ENCODE measurements at places on chromosomes 7 and 10.

- DNase-seq: no peak
Observed at GRCh38 chr10:99921948-99922347, 87.8 kb downstream of the DNMBP start.

DNA sequence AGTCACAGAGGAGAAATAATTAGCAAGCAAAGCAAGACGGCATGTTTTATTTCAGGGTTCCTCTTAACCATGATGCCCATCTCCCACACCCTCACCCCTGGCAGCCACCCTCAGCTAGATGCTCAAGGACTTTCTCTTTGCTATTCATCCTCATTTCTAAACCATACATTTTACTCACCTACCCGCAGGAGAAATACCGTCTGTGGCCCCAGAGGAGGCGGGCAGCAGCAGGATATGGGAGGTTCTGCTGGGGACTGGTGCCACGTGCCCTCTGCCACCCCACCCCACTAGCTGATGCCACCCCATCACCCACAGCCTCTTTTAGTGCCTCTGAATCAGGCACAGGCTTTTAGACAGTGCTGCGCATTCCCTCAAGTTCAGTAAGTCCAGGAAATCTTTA is 168.7 kb upstream of the ITGB1 start:
- no peak for DNase-seq

DNA sequence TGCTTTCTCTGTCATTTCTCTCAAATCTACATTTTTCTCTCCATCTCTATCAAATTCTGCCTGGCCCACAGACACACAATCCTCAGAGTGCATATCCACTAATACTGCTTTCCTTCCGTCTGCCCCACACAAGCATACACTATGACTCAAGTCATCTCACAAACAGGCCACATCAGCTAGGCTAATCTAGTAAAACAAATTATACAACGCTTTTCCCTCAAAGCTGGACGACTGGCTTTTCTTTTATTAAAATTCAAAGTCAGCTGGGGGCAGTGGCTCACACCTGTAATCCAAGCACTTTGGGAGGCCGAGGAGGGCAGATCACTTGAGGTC is 161.1 kb downstream of the FAM107B start:
- DNase-seq: no peak

DNA sequence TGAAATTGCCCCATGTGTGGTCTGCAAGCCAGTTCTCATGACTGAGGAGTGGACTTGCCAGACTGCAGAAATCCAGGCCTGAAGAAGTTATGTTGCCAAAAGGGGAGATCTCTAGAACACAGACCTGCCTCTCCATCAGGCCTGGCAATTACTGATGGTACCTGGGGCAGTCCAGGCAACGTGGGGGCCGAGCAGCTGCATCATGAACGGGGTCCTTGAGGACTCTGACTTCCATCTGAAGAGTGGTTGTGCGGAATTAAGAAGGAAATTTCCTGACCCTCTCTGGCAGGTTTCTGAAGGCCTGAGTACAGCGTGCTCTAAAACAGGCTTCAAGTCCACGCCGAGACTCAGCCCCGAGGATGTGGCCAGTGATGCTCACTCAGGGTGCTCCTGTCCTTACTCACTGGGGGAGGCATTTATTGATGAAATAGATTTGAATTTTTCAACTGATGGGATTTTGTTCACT is 30.4 kb downstream of the RAMP3 start:
- no peak for DNase-seq

- no peak for DNase-seq
Observed at GRCh38 chr7:36058020-36058592, 94.9 kb upstream of the EEPD1 start.

- no peak for DNase-seq
Observed at GRCh38 chr7:103293526-103293925, 3.7 kb upstream of the PMPCB start.

- no peak for DNase-seq
Observed at GRCh38 chr10:130661419-130661818, 525.2 kb downstream of the GLRX3 start.

All from LNCaP clone FGC (cell line).